Stimulated activated naive CD4-positive, alpha-beta T cell (primary cell): ENCODE measurements at places on chromosomes 7 and 10.

GRCh38 chr10:11870461-11870780, 47.3 kb downstream of the PROSER2 start:
- DNase-seq: no peak

DNA sequence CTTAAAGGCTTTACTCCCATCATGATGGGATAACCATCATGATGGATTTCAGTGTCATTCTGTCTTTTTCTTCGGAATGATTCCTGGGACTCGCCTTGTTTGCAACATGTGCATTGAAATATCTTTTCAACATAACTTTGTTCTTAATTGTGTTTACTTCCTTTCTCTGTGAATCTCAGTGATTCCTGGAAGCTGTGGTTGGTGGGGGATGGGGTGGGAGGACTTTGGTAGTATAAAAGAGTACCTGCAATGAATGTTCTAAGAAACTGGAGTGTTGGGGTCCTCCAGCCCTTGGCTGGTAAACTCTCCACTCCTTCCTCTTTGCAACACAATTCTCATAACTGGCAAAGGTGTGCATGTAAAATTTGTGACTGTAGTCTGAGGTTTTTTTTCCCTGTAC, 11.5 kb upstream of the SH2D4B start:
- no peak for DNase-seq

DNA sequence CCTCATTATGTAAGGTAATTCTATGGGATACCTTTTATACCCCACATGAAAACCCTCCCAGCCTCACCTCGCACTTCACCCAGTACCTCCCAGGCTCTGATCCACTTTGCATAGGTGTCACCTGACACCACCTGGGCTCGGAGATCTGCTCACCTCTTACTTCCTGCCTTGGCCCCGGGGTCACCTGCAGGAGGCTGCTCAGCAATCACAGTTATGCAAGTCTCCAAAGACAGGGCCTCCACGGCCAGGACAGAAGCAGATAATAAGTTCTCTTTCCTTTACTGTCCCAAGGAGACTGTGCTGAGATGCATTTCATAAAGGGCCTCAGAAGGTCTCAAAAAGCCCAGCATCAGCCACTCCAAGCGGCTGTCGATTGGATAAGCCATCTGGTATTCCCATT, 112.4 kb upstream of the PPP2R2D start:
- no peak for DNase-seq

DNA sequence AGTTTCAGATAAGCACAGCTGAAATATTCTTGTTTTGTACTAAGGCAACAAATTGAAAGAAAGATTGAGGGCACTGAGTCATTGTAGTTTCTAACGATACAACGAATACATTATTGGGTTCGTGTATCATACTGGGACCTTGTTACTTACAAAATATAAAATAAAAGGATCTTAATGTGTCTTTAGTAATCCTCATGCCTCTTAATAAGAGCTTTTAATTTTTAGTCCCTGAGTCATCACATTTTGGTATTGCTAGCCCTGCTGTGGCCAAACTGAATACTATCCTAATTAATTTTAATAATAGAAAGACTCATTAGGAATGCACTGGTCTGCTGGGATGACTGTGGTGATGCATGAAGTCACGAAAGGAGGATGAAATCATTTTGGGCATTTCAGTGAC, 309.7 kb downstream of the EXOC4 start:
- DNase-seq: no peak

- no peak for DNase-seq
Measured at GRCh38 chr7:713488-714230, 12.8 kb upstream of the DNAAF5 start.

- DNase-seq: no peak
Measured at GRCh38 chr7:145216866-145217265, 381.0 kb upstream of the TPK1 start.

DNA sequence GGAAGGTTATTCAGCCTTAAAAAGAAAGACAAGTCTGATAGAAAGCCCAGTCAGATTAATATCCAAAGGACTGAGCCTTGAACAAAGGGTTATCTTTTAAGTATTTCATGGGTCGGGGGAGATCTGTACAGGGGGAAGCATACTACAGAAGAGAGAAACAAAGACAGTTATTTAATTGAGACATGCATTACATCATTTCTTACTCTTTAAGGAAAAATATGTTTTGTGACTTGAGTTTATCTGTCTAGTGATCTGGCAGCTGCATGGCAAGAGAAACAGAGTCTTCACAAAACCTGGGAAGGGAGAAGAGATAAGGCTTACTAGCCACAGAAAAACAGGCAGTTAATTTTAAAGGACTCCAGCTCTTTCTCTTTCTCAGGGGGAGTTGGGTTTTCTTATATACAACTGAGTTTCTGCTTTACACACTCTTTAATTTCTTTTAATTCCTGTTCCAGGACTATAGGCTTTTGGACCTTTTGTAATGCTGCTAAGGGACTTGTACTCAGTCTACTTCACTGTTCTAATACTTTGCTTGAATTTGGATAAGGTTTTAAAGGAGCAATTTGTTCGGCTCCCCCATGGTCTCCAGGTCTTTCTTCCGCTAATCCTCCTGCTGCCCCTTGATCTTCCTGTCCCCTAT, 20.9 kb upstream of the CYP3A43 start:
- no peak for DNase-seq

GRCh38 chr7:85341121-85341520, 154.3 kb upstream of the SEMA3D start:
- no peak for DNase-seq

DNA sequence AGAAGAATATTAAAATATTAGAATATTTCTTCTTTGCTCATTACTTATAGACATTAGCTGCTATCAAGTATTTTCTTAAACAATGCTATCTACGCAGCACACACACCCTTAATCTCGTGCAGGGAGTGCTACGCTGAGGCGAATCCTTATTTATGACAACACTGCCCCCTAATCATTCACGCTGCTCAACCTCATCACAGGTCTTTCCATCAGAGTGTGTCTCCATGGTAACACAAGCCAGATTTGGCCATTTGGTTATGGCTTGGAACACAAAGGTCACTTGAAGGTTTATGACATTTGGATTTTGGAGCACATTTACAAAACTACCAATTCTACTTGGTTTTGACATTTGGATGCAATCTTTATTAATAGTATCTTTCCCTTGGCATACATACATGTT, 45.4 kb upstream of the MYO3A start:
- no peak for DNase-seq

DNA sequence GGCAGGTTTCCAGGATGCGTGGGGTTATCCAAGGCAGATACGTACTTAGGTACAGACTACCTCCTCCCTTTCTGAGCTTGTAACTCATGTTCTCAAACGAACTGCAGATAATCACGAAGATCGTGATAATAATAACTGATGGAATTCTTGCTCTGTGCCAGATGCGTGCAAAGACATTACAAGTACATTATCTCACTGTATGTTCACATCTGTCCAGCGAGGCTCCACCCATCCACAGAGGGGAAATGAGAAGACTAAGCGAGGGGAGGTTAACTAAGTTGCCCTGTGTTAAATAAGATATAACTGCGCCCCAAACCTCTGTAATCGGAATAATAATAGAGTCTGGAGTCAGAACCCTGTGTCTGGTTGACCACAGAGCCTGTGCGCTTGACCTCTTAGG, 1.9 kb downstream of the GALNT17 start:
- no peak for DNase-seq

DNA sequence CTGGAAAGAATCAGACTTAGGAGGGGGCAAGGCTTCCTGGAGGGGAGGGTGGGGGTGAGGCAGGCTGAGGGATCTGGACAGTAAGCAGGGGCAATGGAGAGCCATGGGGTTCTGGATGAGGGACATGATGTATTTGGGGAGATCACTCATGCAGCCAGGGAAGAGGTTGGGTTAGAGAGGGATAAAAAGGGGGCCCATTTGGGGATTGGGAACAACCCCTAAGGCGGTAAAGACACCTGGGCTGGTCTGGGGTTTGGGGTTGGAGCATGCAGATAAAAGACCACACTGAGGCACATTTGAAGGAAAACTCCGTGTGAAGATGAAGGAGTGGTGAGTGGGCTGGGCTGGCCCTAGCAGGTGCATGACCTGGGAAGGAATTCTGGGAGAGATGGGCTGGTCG, 30.8 kb downstream of the HIF1AN start:
- no peak for DNase-seq
